ENCODE measurements at places on chromosomes 6 and 20.

DNA sequence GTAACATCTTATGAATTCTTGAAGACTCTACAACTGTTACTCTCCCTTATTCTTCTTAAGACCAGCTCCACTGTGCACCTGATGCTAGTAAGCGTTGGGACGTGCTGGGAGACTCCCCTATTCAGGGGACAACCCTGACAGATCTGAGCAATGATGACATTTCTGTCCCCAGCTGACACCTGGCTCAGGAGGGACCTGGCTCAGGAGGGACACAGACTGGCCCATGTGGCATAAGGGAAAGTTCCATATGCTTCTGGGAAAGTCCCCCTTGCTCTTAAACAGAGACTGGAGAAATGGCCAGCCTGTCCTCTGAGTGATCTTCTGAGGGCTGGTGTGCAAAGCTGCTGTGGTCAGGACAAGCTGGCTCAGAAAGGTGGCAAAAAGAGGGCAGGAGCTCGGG lies 10.0 kb upstream of the CD93 start:
- DNase-seq = no peak

GRCh38 chr6:158836625-158837311 lies 17.6 kb upstream of the EZR start:
- no peak for DNase-seq

DNA sequence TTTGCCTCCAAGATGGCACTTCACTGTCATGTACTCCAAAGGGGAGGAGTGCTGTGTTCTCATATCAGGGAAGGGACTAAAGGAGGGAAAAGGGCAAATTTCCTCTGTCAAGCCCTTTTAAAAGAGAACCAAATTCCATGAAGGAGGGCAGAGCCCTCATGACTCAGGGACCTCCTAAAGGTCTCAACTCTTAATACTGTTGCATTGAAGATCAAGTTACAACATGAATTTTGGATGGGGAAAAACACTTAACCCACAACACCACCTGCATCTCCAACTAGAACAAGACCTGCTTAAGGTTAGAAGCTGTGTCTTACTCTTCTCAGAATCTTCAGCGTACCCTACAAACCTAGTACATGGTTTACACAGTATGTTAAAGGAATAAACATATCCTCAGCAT lies 23.7 kb upstream of the FBXO30 start:
- DNase-seq = no peak

GRCh38 chr6:167093922-167094432 lies 28.9 kb upstream of the CCR6 start:
- peak; percentile 38 for DNase-seq

GRCh38 chr20:47336129-47336754 lies 20.3 kb downstream of the ZMYND8 start:
- DNase-seq = no peak

- no peak for DNase-seq
Measured at GRCh38 chr6:146100776-146101175, 71.9 kb downstream of the GRM1 start.

GRCh38 chr6:43708860-43709653 lies 21.5 kb upstream of the MRPS18A start:
- no peak for DNase-seq

DNA sequence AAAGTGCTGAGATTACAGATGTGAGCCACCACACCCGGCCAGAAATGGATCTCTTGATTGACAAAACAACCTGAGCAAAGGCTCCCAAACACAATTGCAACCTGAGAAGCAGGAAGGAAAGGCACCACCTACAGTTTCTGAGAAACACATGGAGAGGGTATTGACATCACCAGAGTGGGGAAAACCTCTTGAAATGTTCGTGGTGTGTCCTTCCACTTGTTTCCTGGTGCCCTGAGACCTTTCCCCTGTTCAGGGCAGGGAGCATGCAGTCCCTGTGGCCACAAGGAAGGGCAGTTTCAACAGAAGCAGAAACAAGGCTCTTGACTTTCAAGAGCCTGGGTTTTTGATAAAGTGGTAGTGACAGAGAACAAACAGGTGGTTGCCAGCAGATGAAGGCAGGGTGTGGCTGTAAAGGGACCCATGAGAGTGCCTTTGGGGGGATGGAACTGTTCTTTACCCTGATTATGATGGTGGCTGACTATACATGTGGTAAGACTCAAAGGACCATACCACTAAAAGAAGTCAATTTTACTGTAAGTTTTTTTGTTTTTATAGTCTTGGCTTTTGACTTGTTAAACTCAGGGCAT lies 3.2 kb upstream of the BPIFA1 start:
- no peak for DNase-seq

GRCh38 chr6:39962831-39963230 lies 28.6 kb upstream of the MOCS1 start:
- no peak for DNase-seq

DNA sequence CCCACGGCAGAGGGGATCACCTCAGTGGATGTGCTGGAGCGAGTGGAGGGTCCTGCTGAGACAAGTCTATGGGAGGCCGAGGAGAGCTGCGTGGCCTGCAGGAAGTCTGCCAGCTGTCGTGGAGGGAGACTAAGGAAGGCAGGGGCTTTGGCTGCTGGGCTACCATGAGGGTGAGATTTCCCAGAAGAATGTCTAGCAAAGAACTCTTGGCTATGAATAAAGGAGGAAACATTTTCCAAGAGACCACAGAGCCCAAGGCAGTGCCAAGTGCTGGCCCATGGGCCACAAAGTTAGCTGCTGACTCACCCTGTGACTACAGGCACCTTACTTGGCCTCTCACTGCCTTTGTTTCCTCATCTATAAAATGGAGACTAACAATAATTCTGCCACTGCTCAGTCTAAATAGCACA lies 73.4 kb downstream of the PRDM1 start:
- no peak for DNase-seq

Measured in stimulated activated CD4-positive, alpha-beta T cell treated with anti-CD3 and anti-CD28 coated beads, TNF-alpha, amount 100 ng/mL, for 24 hours (primary cell).